Occipital lobe (tissue), 3 donors: ENCODE measurements at places on chromosomes 4 and X. TPM values are rescaled to one million over a fixed set of nuclear protein-coding genes. Genes with fewer than 3 reads are reported as not detected.
A peak's percentile ranks its signal among the peaks of the same experiment; 100 is the strongest.

DNA sequence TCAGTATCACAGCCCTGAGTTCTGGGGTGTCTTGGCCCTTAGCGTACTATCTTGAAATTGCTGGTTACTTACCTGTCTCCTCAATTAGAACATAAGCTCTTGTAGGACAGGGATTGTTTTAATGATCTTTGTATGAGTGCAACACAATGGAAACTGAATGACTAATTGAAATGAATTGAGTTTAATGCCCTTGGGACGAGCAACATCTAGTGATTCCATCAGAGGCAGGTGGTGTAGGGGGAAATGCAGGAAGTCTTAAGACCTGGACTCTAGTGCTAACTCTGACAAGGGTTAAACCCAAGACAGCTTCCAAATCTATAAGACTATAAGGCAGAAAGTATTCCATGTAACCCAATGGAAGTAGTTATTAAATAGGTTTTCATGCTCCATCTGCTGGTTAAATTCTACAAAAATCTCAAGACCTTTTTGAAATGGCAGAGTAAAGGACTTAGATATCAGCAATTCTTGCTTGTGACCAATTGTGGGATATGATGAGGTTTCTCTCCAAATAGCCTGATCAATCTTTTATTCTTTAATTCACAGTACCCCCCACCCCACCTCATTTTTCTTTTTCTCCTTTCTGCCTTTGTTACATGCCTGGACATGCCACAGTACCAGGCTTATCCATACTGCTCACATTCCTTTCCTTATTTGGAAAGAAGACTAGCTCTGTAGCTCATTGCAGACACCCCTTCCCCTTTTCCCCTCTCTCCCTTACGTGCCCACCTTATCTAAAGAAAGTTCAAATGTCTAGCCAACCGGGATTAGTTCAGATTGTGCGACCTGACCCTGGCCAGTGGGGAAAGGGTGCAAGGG lies 340.8 kb downstream of the PAPSS1 start:
- no peak for DNase-seq

GRCh38 chr4:173448103-173448502 lies 49.2 kb upstream of the SCRG1 start:
- DNase-seq: peak; percentile 53

Gene REST
- 7.8 TPM for total RNA-seq

Gene EREG
- total RNA-seq: under 0.01 TPM

- no peak for DNase-seq
Observed at GRCh38 chr4:4791299-4792111, 68.0 kb upstream of the MSX1 start.

- DNase-seq: no peak
Observed at GRCh38 chrX:68596871-68597270, 50.6 kb upstream of the STARD8 start.

Gene DUSP21
- not detected for total RNA-seq

DNA sequence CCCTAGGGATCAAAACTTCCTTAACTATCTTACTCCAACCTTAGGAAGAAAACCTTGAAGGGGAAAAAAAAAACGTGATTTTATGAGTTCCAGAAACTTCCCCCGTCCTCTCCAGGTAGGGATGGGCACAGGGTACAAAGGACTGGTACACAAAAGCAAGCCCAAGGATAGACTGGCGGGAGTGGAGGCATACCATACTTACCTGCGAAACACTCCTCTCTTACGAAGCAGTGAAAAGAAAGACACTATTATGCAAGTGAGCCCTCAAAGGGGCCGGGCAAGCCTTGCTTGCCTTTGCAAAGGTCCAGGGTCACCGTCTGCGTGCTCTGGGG lies 651 bp downstream of the TSPAN6 start:
- DNase-seq: no peak

Gene ZNF732
- 1.4 TPM for total RNA-seq

Gene BRS3
- total RNA-seq: not detected

GRCh38 chr4:69147334-69147733 lies 51.1 kb downstream of the UGT2B7 start:
- no peak for DNase-seq

- DNase-seq: no peak
Observed at GRCh38 chr4:125401784-125402183, 87.0 kb downstream of the FAT4 start.

Gene HTN1
- total RNA-seq: not detected

- DNase-seq: no peak
Observed at GRCh38 chr4:176660561-176660960, 132.2 kb downstream of the VEGFC start.

Gene TMPRSS11F
- total RNA-seq: not detected

Gene DIPK2B
- 1.7 TPM for total RNA-seq
